ENCODE measurements at places on chromosomes 6 and 20.

DNA sequence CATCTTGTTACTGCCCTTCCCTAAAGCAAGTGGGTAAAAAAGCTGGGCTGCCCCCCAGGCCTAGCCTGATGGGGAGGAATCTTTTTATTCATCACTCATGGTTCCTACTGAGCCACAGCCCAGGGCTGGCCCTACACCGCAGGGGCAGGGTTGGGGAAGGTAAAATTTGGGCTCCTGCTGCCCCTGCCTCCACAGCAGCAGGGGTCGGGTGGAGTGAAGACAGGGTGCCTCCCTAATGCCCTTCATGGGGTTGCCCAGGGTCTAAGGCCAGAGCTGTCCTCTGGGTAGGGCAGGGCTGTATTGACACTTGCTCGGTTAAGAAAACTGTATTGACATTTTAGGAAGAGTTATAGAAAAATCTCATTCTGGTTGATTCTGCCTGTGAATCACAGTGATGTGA, 8.9 kb upstream of the PSMG4 start:
- no peak for DNase-seq

- no peak for DNase-seq
These were observed 15.8 kb upstream of the KIF3B start for GRCh38 chr20:32261644-32262043.

- no peak for DNase-seq
These were observed 386.6 kb upstream of the SLC35B3 start for GRCh38 chr6:8821981-8822381.

GRCh38 chr6:45816674-45817297, 198.9 kb downstream of the CLIC5 start:
- no peak for DNase-seq

- DNase-seq = no peak
These were observed 84.8 kb downstream of the SNX5 start for GRCh38 chr20:17883592-17884306.

DNA sequence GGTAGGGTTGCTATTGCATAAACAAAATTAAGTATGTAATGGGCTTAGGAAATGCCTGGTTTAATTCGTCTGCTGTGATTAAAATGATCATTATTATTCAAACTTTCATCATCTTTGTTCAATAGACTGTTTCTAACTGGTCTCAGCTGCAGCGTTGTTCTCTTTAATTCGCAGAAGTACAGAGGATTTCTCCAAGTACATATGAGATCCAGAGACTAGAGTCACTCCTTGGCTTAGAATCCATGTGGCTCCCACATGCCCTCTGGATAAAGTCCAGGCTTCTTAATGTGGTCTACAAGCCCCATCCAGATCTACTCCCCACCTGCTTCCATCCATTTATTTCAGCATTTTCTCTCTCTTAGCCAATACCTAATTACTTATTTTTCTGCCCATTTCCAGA, 1.1 kb upstream of the ZBTB24 start:
- DNase-seq = no peak

DNA sequence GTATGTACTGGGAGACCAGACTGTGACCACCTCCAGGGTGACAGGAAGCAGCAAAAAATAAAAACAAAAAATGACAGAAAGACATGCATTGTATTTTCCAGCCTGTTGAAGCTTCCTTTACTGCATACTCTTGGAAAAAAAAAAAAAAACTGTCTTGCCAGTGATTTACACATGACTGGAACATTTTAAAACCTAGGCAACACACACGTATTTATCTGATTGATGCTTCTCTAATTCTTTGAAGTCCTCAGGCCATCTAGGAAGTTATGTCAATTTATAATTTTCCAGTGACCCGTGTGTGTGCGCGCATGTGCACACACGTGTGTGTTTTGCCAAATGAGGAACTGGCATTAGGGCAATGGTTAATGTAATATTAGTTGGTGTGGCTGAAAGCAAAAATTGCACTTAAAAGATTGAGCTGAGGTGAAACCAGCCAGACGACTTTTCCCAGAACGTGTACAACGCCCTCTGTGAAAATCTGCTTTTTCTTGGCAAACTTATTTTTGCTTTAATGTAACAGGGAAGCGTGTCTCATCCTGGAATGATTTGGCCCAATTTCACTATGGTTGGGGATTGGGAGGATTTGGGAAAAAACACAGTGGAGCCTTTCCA, 315.2 kb downstream of the TFAP2A start:
- no peak for DNase-seq

GRCh38 chr6:34248198-34248726, 544 bp downstream of the SMIM29 start:
- DNase-seq = no peak

- no peak for DNase-seq
These were observed 555.5 kb downstream of the UTRN start for GRCh38 chr6:144840619-144841018.

Measured in stimulated activated CD8-positive, alpha-beta memory T cell treated with anti-CD3 and anti-CD28 coated beads, Interleukin-2, amount 100 ng/mL, for 48 hours (primary cell).